ENCODE measurements at places on chromosomes 3 and 15.

DNA sequence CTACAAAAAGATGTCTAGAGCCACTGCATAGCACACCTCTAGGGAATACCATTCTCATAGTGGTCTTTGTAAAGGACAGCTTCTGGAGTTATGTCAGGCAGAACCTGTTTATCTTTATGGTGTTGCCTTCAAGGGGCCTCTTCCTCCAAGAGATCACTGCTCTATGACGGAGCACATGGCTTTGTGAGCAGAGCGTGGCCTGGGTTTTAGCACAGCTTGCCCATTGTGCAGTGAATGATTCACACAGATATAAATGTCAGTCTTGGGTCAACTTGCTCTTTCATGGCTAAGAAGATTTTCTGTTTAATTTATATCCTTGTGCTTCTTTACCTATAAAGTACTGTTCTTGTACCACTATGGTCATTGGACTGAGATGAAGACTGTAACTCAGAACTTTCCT, 41.5 kb upstream of the RBMS3 start:
- no peak for DNase-seq

GRCh38 chr3:66692042-66692765, 191.4 kb upstream of the LRIG1 start:
- DNase-seq: no peak

DNA sequence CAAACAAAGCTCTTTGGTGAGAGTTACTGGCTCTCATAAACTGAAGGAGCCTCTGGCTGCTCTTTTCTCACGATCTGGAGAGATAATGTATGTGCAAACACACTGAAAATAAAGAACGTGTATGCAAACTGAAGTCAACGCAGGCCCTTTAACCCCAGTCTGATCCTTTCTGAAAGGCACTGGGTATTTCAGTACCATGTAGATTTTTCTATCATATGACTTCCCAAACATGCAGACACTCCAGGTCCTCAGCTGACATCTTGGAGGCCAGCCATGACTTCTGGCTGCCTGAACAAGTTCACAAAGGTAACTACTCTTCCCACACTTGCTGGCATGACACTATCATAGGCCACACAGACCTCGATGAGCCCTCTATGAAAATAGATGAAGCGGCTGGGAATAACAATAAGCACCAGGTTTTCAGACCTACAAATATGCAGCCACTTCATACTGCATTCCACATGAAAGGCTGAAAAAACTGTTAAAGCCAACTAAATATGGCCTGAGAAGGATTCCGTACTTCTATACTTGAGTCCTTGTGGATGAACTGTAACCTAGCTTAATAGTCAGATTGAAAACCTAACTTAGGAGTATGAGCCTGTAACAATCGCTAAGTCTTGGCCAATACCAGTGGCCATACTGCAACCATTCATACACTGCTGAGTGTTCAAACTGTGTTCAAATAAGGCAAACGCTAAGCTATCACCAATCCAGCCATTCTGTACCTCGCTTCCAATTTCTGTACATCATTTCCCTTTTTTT, 121.3 kb downstream of the THRB start:
- no peak for DNase-seq

DNA sequence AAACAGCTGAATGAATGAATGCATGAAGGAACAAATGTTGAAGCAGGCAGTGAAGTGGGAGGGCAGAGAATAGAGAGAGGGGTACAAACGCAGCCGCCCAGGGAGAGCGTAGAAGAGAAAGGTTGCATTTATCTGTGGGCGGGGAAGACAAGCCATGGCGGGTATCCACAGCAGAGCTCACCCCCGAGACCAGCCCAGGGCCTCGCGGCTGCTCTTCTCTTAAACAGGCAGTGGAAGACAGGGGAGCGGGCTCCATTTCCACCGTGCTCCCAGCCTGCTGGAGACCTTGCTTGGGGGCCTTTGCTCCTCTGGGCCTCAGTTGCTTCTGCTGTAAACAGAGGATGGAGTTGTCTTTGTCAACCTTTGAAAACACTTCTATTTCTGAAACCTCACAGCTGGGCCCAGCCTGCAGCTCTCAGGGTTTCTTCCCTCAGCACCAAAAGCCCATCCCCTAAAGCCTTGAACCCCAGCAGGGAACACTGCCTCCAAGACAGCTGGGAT, 259.5 kb downstream of the UACA start:
- no peak for DNase-seq

GRCh38 chr3:34881026-34881425, 758.3 kb upstream of the ARPP21 start:
- DNase-seq: no peak

DNA sequence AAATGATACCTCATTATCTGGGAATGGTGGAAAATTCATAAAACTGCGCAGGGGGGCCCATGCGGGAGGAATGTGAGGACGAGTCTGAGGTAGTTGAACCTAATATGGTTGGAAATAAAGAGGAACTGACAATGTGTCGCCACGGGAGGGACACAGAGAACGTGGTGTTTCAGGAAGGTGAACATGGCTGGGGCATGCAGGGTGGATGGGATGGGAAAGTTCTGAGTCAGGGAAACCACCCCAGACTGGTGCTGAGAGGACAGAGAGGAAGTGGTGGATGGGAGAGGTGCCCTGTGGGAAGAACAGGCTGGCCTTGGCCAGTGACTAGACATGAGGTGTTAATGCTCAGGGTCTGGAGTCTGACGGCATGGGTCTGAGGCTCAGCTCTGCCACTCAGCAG, 137.1 kb upstream of the WNT5A start:
- DNase-seq: no peak

- DNase-seq: no peak
These were observed 249.1 kb downstream of the OTOL1 start for GRCh38 chr3:161745741-161746140.

GRCh38 chr15:24224161-24224560, 451.4 kb upstream of the NPAP1 start:
- no peak for DNase-seq

- DNase-seq: no peak
These were observed 29.0 kb downstream of the ANP32A start for GRCh38 chr15:68791431-68792283.

- DNase-seq: no peak
These were observed 66.9 kb upstream of the MYO5C start for GRCh38 chr15:52362497-52362896.

DNA sequence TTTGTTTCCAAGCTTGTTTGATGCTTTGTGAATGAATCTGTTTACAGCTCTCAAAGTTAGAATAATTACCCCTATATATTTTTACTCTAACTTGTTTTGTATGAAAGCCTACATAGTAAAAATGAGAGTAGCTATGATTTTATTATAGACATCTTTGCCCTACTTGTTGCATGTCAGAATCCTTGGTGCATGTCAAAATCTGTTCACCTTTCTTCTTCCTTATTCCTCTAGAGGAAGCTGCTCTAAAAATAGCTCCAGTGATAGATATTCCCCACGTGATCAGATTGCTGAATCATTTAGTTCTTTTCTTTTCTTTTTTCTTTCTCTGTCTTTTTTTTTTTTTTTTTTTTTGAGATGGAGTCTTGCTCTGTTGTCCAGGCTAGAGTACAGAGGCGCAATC, 39.8 kb downstream of the LRRC49 start:
- no peak for DNase-seq

DNA sequence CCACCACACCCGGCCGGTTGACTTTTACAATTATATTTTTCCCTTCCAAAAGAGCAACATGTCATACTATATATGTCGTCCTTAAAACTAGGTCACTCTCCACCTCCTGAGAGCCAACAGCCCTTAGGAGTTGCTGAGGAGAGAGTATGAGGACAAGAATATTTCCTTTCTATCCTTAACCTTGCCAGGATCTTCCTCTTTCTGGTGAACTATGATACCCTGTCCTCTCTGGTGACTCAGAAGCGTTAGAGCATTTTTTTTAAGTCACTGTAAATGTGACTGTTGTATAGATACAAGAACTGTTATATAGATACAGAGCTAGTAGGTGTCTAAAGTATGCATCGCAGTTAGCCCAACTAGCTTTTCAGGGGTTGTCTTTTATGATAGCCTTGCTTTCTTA, 33.7 kb upstream of the MTHFS start:
- DNase-seq: no peak

DNA sequence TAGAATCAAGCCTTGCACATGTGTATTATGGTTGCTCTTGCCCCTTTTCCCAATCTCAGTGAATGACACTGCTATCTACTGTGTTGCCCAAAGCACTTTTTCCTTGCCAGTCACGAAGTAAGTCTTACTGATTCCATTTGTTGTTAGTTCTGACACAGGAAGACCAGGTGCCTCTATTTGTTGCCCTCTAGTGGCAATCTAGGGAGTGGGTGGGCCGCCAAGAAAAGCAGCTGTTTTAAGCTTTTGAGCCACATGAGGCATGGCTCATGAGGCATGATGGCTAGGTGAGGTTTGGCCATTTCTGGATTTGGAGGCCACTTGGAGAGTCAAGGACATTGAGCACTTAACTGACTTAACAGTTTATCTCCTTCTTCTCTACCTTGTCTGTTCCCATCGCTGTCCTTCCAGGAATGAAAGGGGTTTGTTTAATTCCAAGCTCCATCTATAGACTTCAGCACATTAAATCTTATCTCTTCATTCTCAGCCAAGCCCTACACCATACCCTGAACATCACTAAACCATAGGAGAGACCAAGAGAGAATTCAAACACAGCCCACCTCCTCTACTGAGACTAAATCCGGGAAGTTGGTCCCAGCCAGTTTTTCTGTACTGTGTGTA, 103.1 kb downstream of the HCN4 start:
- DNase-seq: peak; percentile 24

GRCh38 chr3:99918715-99919114, 101.1 kb downstream of the CMSS1 start:
- no peak for DNase-seq

DNA sequence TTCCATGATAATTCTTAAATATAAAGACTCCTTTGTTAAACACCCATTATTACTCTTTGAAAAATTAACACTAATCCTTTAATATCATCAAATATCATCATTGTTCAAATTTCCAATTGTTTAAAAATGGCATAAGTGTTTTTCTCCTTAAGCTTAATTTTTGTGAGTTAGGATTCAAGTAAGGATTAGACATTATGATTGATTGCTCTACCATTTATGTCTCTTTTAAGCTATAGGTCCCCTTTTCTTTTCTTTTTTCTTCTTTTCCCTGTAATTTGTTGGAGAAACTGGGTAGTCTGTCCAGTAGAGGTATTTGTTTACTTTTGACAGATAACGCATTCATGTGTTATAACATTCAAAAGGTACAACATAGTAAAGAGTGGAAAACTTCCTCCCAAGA, 9.1 kb downstream of the ABHD2 start:
- no peak for DNase-seq

GRCh38 chr3:133588035-133588434, 14.5 kb downstream of the CDV3 start:
- no peak for DNase-seq

DNA sequence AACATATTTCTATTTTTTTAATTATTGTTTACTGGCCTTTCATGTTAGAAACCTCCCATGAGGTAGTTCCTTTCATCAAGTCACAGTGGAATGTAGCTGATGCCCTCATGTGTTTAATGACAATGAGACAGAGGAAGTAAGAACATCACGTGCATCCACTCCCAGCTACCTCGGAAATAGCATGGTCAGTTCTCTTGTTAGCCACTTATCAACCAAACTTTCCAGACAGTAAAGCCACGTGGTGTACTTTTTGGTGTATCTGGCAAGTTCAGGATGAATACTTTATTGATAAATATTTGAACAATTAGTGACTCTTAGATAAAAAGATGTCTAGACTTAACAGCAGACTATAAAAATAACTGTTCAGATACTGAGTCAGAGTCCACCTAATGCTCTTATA, 781.7 kb downstream of the MECOM start:
- no peak for DNase-seq

GRCh38 chr15:81962482-81962881, 83.3 kb downstream of the MEX3B start:
- no peak for DNase-seq

DNA sequence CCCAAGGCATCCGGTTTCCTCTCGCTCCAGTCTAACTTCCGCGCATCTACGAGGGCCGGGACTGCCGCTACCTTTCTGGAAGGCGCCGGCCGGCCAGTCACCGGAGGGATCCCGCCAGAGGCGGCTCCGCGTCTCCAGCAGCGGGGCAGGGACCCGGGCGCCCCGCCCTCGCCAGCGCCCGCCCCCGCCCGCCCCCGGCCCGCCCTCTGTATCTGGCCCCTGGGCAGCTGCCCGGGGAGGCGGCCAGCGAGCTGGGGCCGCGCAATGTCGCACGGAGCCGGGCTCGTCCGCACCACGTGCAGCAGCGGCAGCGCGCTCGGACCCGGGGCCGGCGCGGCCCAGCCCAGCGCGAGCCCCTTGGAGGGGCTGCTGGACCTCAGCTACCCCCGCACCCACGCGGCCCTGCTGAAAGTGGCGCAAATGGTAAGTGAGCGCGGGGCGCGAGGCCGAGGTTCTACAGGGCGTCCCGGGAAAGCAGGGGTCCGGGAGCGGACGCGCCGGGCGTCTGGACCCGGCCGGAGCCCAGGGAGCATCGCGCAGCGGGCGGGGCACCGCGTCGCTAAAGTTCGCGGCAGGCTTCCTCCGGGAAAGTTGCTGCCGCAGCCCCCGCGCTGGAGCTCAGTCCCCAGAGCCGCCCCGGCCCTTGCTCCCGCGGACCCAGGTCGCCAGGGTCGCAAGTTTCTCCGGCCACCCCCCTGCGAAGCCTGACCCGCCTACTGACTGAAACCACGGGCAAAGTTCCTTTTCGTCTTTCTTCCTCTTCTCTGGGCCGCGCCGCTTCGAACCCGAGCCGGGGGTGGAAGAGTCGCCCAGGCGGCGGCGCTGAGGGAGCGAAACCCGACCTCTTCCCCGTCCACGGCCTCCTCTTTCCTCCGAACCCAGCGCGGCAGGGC, at the start of gene CMTM7:
CMTM7 (plus strand) TSS at position 211 of the 893 bp plus-strand sequence; CDS start at position 265, 54 bp downstream.
- DNase-seq: peak; percentile 49

DNA sequence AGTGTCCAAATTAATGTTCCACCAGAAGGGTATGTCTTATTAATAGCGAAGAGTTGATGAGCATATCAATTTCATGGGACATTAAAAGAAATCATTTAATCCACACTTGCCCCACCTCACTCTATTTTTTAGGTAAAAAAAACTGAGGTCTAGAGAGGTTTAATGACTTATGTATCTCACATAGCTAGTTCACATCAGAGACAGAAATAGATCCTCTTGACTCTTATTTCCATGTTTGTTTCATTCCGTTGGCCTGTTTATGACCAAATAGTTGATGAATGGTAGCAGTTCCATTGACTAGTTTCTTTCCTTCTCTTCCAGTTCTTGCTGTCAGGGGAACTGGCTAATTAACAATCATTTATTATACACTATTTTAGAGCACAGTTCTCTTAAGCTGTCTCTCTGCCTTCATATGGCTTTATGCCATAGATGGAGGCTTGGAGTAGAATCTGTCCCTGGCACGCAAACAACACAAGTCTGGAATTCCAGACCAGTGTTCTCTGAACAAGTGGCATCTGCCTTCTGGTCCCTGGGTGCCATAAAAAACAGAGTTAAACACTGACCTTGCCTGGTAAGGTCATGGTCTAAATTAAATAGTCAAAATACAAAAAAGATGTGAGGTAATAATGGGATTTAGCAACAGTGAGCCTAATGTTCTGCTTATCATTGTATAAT, 220.0 kb upstream of the CGNL1 start:
- DNase-seq: no peak

DNA sequence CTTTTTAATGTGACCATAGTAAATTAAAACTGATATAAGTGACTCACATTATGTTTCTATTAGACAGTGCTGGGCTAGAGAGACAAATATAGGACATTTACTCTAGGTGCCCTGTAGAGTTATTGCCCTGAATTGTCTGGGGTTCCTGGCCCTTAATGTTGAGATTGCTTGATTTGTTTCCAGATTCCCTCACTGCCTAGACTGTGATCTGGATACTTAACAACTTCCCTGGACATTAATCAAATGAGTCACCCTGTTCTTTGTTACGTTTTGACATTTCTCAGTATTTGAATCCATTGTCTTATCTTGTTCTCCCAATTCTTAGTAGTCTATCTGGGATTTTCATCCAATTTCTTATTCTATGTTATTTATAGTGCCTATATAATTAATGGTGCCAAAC, 65.8 kb downstream of the DTWD1 start:
- DNase-seq: no peak
